ENCODE measurements at places on chromosomes 6 and 20. TPM values are rescaled to one million over a fixed set of nuclear protein-coding genes. Genes with fewer than 3 reads are reported as not detected.

GRCh38 chr6:74480561-74480960 is 725.3 kb downstream of the COL12A1 start:
- DNase-seq = no peak

Gene ARFGEF3
- 7.6 TPM for total RNA-seq

GRCh38 chr6:157808405-157808950 is 14.6 kb upstream of the SNX9 start:
- DNase-seq = no peak

DNA sequence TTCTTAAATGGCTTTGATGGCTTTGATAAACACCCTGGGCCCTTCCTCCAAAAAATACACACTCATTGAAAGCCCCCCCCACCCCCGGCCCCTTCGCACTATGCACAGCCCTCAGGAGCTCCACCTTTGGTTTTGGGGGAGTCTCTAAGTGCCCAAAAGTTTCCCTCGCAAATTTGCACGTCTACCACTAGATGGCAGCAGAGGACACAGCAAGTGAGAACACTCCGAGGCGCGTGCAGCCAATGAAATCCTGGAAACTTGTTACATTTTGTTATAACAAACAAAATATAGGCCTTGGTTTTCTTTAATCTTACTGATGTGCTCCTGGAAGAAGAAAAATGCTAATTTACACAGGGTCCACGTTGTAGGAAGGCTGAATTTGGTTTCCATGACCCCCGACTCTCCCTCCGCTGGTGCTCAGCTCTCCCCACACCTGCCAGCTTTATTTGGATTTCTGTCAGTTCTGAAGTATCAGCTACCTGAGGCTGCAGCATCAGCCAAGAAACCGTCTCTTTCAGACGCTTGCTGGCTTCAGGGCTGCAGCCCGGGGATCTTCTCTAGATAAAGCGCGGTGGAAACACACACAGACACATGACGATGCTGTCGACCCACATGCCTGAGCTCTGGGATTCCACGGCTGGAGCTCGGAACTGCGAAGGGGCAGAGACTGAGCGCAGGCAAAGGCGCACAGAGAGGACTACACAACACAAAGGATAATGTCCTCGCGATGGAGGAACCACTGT is 148.3 kb upstream of the RPS6KA2 start:
- no peak for DNase-seq

Gene COL20A1
- total RNA-seq = not detected

- DNase-seq = no peak
These were observed 217.0 kb downstream of the TBX18 start for GRCh38 chr6:84547341-84547801.

Gene EBF4
- total RNA-seq = 7.5 TPM

GRCh38 chr6:71034563-71035345 is 77.9 kb upstream of the B3GAT2 start:
- DNase-seq = no peak

DNA sequence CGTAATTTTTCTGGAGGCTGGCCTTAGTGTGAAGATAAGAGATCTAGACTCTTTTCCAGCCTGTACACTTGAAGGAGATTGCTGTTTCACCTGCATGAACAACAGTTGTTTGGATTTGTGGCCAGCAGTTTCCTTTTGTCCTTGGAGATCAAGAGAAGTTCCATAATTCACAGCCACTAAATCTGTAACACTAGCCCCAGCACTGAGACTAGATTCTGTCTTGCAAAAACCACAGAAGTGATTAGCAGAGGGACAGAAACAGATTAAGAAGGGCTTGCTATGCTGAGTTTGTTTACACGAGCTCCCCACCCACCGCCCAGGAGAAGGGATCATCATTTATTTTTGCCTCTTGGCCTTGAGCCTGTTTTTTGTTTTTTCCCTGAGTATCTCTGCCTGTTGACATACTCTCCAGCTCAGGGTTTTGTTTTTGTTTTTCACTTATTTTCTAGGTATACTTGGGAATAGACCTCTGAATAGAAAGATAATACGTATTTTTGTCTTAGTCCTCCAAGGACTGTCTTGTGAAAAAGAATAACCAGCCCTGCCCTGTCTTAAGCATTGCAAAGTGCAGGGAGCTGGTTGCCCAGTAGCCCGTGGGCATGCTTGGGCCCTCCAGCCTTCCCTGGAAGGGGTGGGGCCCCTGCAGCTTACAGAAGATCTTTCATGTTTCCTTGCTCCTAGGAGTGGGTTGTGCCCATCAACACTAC is 93.1 kb upstream of the SOX4 start:
- DNase-seq = no peak

GRCh38 chr20:57244627-57245214 is 21.7 kb downstream of the BMP7 start:
- DNase-seq = no peak

DNA sequence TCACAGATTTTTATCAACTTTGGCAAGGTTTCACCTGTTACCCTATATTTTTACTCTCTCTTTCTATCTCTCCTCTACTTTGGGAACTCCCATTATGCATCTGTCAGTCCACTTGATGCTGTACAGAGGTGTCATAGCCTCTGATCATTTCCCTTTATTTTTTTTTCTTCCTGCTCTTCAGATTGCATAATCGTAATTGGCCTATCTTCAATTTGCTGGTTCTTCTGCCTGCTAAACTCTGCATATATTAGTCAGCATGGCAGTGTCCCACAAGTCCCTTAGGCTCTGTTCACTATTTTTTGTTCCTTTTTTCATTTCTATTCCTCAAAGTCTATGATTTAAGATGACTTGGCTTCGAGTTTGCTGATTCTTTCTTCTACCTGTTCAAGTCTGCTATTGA is 44.7 kb upstream of the MICB start:
- DNase-seq = no peak

- no peak for DNase-seq
These were observed 142.6 kb downstream of the ARHGAP18 start for GRCh38 chr6:129567374-129567773.

Gene GATA5
- total RNA-seq = 1.4 TPM

DNA sequence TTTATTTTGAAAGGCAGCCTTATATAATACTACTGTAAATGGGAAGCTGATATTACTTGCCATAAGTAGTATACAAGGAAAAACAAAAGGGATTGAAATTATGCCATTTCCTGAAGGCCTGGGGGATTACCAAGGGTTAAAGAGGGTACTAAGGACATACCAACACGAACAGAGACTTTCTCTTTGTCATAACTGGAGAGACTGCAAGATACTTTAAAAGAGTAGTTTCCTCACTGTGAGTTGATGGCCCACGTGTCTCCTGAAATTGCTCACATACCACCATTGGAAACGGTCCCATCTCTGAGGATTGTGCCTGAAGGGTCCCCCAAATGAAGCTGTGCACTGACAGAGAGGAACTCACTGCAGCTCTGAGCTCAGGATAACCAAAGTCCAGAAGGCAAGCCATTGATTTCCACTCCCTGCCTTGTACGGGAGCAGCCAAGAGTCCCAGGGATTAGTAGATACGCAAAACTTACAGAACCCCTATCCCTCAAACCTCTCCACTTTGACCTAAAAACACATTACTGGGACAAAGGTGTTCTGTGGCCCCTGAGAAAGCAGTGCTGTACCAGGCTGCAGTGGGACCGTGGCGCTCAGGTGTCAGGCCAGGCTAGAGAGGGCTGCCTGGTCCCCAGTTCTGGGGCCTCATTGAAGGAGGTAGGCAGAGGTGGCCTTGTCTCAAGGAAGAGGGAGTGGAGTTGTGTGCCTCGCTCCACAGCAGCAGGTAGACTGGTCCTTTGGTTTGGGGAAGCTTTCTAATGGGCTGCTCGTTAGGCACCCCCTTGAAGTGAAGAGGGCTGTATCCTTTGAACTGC is 15.2 kb downstream of the PSMG4 start:
- no peak for DNase-seq

GRCh38 chr6:17490724-17491123 is 97.3 kb downstream of the CAP2 start:
- DNase-seq = no peak

DNA sequence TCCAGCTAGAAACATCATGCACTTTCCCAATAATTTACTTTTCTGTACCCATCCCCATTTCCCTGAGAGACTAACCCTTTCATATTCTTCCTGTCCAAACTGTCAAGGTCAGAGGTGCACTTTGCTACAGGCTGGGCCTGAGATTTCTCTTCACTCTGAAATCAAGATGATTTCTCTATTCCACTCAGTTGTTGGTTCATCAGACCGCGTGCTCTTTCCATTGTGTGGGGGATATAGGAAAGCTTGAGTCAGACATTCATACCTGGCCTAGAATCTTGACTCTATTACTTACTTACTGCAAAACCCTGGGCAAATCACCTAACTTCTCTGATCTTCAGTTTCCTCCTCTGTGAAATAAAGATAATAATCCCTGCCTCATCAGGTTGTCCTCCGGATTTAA is 4.7 kb upstream of the ZDHHC14 start:
- DNase-seq = no peak

Gene FERMT1
- total RNA-seq = 1.1 TPM

- no peak for DNase-seq
These were observed 40.3 kb downstream of the MGME1 start for GRCh38 chr20:18009116-18009515.

Gene DDR1
- total RNA-seq = 9.9 TPM

DNA sequence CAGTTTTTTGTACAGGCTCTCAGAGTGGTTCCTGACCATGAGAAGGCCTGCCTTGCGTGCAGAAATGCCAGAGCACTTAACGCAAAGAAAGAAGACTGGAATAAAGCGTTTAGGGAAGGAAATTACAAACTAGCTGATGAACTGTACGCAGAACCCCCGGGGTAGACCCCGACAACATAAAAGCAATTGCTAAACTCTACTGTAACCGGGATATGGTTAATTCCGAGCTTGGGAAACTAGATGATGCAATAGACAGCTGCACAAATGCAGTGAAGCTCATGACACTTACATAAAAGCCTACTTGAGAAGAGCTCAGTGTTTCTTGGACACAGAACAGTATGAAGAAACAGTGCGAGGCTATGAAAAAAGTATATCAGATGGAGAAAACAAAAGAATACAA is 35.7 kb downstream of the CITED2 start:
- no peak for DNase-seq

GRCh38 chr6:169651498-169651897 is 50.3 kb downstream of the WDR27 start:
- DNase-seq = no peak

Gene BPI
- not detected for total RNA-seq

DNA sequence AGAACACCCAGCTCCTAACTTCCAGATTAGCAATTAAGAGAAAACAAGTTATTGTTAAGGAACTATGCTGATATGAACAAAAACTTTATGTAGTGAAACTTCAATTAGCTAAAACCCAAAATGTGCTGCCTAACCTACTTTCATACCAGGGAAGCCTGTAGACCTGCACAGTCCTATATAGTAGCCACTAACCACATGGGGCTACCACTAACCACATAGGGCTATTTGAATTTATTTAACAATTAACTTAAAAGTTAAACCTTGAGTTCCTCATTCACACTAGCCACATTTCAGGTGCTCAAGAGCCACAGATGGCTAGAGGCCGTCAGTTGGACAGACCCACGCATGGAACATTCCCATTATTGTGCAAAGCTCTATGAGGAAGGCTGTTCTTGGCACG is 72.4 kb upstream of the LAMP5 start:
- DNase-seq = no peak

- DNase-seq = peak; percentile 42
These were observed 4.0 kb upstream of the SPATS1 start for GRCh38 chr6:44338228-44339122.

GRCh38 chr6:35624341-35625070 is 64.2 kb downstream of the FKBP5 start:
- DNase-seq = no peak

Gene ADIG
- total RNA-seq = not detected

GRCh38 chr6:162713974-162714780 is 13.4 kb downstream of the PRKN start:
- DNase-seq = no peak

Gene FUT9
- not detected for total RNA-seq

DNA sequence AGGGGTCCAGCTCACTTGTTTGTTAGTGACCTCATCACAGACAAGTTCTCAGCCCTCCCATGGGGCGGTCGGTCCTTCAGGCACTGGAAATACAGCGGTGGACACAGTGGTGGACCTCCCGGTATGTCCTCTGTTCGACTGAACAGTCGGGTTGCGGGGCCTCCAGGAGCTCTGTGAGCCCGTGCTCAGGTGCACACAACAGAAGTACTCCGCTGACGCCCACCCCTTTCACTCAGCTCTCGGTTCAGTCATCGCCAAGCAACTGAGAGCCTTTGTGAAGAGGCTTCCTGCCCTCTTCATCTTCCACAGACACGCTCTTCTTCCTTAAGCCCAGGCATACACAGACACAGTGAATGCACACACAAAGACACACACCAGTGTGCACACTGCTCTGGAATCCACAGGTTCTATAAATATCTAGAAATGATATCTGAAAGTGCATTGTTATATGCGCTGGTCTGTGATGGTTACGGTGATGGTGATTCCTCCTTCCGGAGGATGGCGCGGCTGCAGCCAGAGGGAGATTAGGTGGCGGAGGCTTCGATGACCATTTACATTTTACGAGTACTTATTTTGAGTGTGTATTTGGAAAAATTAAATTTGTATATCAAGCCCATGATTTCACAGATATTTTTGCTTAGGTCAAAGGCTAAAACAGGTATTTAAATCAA is 46.8 kb upstream of the BHLHE23 start:
- DNase-seq = no peak

- DNase-seq = no peak
These were observed 78.5 kb upstream of the TRDN start for GRCh38 chr6:123715006-123715863.

DNA sequence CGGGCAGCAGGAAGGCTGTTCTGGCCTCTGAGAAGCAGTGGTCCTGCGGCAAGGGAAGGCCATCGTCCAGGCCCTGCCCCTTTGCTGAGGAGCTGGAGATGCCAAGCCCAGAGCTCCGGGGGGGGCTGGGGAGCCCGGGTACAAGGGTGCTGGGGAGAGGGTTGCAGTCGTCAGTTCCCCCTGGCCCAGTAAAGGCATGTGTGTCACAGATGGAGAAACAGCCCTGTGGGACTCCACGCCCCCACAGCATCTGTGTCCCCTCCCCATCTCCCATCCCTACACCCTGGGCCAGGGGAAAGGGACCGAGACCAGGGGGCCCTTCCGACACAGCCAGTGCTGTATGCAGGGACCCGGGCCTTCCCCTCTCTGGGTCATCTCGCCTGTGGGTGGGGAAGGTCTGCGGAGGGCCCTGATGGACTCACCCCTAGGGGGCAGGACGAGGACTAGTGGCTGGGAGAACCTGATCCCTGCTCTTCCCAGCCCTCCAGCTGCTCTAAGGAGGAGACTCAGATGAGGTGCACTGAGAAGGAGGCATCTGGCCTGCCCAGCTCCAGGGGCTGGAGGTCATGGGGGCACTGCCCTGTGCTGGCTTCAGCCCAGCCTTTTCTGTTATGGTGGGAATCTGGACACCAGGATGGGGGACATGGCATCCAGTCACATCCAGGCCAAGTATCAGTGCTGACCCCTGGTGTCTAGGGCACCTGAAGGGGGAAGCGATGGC is 609 bp downstream of the MYL9 start:
- DNase-seq = no peak

DNA sequence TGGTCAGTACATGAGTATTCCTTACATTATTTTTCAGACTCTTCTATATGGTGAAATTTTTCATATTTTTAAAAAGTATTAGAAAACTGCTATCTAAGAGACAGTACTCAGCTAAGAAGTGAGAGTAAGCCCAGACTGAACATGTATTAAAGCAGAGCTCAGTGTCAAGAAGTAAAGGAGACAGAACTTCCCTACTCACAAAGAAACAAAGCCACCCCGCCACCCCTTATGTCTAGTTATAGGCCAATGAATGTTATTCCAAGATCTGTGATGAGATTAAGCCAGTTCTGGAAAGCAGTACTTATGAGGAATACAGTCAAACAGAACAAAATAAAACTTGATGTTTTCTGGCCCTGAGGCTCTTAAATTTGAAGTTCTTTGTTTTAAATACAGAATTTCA is 114.5 kb downstream of the RNGTT start:
- DNase-seq = no peak

Gene DDX43
- total RNA-seq = 1.8 TPM

Gene LAMA2
- total RNA-seq = 212 TPM

Data from omental fat pad (tissue), 4 donors.